ENCODE measurements at places on chromosomes 16 and 17.

DNA sequence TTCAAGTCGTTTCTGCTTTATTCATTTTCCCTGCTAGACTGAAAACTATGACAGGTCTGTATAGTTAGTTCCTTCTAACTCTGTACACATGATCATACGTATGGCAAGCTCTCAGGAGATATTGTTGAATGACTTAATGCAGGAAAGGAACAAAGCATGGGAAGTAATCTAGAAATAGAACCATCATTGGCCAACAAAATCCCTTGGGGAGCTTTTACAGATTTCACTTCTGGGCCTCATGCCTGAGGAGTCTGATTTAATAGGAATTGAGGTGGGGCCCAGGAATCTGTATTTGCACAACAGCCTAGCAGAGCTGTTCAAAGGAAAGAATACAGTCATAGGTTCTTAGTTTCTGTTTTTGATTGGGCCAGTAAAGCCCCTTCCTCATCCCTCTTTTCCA is 229.2 kb downstream of the MAP2K6 start:
- DNase-seq = no peak

- DNase-seq = no peak
These were observed 151.7 kb downstream of the CPPED1 start for GRCh38 chr16:12651765-12652512.

GRCh38 chr17:79574108-79574507 is 36.7 kb downstream of the RBFOX3 start:
- DNase-seq = no peak

DNA sequence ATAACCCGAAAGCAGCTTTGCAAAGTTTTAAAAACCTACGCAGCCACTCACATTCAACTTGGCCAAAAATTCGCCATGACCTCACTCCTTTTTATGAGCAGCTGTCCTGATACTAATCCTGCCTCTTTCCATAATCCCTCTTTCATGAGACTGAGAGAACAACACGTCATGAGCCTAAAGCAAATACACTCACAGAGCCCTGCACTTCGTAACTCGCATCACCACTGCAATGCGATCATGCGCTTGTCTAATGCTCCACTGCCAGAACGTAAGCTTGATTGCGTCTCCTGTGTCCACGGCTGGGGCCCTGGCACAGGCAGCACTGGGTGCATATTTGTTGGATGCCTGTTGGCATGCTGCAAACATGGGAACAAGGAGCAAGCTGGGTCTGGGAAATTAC is 36.2 kb downstream of the CDRT4 start:
- DNase-seq = no peak

DNA sequence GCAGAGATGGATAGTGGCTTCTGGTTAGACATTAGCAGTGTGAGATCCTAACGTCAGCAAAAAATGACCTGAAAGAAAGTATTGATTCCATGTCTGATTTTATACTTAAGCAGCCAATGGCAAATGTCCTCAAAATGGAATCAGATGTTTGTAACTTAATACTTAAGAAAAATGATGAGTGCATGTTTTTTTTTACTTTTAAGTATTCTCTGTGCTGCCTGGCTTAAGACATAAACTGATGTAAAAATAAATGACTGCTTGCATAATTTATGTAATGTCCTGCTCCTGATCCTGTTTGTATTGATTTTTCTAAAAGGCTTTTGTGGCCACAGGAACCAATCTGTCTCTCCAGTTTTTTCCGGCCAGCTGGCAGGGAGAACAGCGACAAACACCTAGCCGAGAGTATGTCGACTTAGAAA is 7.4 kb downstream of the CBFB start:
- no peak for DNase-seq

DNA sequence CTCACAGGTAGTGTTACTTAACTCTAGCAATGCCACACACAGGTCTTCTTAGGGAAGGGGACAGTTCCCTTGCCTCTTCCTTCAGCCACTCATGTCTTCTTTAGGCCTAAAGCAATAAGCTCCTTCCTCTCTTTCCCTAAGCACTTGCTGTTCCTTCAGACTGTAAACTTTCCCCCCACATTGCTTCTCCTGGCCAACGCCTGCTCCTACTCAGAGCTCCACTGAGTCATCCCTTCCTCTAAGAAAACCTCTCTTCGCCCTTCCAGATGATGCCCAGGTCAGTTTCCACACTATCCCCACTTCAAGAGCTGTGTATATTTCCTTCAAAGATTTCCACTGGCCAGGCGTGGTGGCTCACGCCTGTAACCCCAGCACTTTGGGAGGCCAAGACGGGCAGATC is 12.5 kb upstream of the EPOP start:
- no peak for DNase-seq

DNA sequence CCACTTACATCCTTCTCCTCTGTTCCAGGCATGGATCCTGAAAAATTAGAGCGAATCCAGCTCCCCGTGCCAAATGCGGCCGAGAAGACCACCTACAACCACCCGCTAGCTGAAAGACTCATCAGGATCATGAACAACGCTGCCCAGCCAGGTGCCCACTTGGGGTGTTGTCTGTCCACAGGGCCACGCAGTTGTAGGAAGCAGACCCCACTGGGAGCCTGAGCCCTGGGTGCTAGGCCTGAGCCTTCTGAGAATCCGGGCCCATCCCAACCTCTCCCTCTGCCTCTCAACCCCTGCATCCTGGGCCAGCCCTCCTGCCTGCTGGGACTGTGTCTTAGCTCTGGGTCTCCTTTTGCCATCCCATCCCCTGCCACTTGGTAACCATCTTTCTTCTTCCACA is 95.4 kb downstream of the CLEC16A start:
- no peak for DNase-seq

DNA sequence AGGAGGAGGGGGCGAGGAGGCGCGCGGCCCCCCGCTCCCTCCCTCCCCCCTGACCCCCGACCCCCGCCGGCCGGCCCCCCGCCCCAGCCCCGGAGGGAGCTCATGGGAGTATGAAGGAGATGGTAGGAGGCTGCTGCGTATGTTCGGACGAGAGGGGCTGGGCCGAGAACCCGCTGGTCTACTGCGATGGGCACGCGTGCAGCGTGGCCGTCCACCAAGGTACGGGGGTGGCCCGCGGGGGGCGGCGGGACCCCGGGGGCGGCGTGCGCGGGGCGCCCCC is 390 bp downstream of the MLLT6 start:
- DNase-seq = peak; percentile 55

GRCh38 chr17:35129154-35129972 is 7.9 kb downstream of the FNDC8 start:
- DNase-seq = no peak

DNA sequence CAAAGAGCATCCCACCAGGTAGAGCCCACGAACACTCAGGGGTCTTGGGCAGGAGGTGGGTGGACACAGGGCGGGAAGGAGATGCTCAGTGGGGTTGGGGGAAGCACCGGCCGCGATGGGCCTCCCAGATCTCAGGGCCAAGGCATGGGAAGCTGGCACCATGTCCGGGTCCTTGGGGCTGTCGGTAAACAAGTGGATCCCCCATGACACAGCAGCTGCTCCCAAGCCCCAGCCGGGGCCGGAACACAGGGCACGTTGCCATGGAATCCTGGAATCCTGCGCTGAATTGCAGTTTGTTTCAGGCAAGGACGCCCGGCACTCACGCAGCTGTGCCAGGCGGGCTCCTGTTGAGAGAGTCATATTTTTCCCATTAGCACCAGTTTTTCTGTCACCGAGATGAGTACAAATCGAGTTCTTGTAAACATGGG is 23.0 kb upstream of the CHMP6 start:
- no peak for DNase-seq

DNA sequence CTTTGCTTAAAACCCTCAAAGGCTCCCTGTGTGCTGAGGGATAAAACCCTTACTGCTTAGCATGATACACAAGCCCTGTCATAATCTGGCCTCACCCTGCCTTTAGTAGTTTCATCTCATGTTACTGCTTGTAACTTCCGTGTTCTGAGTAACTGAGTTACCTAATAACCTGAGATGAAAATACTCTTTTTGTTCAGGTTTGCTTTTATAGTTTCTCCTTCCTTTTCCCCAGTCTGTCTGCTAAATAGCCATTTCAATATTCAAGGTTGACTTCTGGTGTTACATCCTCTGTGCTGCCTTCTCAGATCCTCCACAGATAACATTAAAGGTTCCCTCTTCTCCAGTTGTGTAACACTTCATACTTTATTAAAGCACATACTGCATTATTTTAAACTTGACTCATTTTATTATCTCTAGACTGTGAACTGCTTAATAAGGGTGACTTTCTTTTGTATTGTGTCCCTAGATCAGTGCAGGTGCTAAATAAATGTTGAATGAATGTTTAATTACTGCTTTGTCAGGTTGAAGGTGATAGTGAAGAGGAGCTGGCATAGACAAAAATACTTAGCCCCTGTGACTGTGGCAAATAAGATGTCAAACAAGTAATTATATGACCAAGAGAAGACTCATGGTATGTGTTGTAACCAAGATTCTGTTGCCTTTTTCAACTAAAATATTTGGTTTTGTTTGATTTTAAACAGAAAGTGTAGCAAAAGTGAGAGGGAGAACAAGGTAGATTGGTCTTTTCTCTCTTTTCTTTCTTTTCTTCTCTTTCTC is 47.8 kb downstream of the NFAT5 start:
- DNase-seq = no peak

DNA sequence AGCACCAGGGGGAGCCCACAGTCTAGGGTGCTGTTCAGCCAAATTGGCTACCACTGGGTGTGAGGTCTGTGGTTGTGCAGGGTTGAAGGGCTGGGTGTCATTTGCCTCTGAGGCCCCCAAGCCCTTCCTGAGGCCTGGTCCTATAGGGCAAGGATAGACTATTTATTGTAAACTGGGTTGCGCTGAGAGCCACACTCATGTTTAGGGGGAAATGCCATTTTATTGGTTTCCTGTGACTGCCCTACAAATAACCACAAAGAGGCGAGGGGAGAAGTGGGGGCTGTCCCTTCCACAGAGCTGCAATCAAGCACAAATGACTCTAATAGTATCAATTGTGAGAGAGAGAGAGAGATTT is 3.6 kb upstream of the ZCCHC14 start:
- no peak for DNase-seq
